ENCODE measurements at places on chromosomes 7 and 10.

- no peak for DNase-seq
Observed at GRCh38 chr7:157579425-157579824, 242.6 kb downstream of the DNAJB6 start.

DNA sequence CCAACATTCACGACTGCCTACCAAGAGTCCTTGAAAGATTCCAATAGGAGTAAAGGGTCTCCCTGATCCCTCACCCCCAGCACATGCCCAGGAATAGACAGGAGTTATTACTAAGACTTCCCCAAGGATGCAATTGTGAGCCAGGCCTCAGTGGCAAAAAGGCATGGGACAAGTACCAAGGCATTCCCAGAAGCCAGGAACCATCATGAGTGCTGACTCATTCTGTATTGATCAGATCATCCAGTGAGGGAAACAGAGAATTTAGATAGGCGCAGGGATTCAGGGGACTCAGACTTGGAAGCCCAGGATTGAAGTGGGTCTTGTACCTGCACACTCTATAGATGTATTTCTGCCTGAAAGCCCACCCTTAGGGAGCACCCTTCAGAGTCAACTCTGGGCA, 21.2 kb downstream of the MBL2 start:
- no peak for DNase-seq

DNA sequence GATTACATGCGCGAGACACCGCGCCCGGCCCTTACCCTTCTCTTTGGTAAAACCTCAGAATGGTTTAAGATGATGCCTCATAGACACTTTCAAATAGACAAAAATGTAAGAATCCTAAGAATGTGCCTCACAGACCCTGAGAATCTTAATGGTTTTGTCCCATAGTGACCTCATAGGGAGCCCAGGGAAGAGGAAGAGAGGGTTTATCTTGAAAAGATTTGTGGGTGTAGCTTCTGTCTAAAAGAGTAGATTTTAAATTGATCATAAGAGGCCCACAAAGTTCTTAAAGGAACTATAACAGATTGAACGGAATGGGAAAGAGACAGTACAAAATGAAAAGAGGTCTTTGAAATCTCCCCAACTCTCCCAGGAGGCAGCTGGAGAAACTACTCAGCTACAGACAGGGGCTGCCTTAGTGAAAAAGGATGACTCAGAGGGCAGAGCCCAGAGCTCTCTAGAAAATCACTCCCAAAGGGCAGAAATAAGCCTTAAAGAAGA, 220.6 kb downstream of the ADRA2A start:
- no peak for DNase-seq

DNA sequence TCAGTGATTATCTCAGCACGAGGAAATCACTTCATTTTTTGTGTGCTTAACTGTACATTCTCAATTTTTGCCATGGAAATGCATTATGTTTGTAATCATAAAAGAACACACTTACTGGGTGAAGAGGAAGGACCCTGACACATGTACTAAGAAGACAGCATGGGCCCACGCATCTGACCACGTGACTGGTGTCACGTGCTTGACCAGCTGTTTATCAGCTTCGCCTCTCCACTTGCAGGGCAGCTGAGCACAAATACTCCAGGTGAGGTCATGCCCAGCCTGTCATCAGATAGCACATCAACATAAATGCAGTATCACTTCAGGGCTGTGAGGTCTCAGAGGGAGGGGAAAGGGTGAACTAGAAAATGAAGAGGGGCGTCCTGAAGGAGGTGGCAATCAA, 179.8 kb downstream of the EBF3 start:
- no peak for DNase-seq

GRCh38 chr7:52498366-52498765, 537.1 kb upstream of the POM121L12 start:
- DNase-seq: no peak

DNA sequence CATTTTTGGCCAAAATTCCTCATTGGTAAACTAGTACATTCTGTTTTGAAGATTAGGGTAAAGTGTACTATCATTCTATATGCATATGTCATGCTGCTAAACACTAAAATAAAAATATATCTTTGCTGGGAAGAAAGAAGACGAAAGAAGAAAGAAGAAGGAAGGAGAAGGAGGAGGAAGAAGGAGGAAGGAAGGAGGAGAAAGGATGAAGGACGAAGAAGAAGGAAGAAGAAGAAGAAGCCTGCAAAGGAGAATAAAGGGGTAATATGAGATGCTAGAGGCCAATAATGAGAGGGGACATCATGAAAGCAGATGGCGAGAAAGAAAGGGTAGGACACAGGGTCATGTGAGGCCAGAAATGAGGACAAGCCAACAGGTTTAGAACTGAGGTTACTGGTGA, 8.0 kb downstream of the SLC25A13 start:
- DNase-seq: no peak

- no peak for DNase-seq
Observed at GRCh38 chr7:44814919-44815318, 18.4 kb downstream of the PPIA start.

DNA sequence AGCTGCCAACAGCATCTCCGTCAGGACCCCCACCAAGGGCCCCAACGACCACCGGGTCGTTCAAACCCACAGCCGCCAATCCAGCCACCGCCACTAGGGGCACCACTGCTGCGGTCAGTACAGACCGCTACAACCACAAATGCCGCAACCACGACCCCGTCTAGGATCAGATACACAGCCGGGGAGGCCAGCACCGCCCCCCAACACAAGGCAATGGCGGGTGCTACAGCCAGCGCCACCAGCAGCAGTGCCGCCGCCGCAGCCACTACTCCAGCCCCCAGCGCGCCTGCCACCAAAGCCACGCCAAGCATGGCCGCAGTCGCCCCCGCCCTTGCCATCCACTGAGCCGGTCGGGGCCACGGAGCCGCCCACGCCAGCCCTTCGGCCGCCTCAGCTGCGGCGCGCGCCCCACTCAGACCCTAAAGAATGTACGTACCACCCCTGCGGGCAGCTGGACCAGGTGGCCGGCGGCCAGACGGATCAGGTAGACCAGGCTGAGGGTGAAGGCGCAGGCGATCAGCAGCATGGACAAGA, 473 bp downstream of the CYP51A1 start:
- DNase-seq: peak; percentile 30

GRCh38 chr7:44193011-44193802, 4.0 kb upstream of the GCK start:
- no peak for DNase-seq

- DNase-seq: no peak
Observed at GRCh38 chr10:49173201-49173772, 14.9 kb downstream of the TMEM273 start.

DNA sequence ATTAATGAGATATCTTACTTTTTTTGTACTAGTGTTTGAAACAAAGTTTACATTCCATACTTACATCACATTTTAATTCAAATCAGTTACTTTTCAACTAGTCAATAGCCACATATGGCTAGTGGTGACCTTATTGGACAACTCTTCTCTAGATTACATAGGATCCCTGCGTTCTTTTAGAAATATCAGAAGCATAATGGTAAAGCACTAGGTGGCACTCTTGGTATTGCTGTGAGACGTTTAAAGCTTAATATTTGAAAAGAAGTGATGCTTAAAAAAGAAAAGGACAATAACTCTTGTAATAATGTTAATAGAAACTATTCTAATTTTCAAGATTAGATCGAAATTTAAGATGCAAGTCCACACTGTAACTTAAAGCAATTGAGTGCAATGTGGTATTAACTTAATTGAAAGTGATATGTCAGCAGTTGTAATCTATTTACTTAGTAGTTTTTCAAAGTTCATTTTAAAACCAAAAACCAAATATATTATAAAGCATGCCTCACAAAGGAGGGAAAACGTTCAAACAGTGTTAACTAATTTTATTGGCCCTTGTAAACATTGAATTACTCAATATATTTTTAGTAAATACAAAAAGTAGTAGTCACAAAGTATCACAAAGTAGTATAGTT, 339.1 kb downstream of the ATRNL1 start:
- no peak for DNase-seq

GRCh38 chr10:124062390-124062789, 31.0 kb downstream of the CHST15 start:
- DNase-seq: no peak

GRCh38 chr7:151399906-151400305, 9.9 kb downstream of the WDR86 start:
- DNase-seq: no peak

DNA sequence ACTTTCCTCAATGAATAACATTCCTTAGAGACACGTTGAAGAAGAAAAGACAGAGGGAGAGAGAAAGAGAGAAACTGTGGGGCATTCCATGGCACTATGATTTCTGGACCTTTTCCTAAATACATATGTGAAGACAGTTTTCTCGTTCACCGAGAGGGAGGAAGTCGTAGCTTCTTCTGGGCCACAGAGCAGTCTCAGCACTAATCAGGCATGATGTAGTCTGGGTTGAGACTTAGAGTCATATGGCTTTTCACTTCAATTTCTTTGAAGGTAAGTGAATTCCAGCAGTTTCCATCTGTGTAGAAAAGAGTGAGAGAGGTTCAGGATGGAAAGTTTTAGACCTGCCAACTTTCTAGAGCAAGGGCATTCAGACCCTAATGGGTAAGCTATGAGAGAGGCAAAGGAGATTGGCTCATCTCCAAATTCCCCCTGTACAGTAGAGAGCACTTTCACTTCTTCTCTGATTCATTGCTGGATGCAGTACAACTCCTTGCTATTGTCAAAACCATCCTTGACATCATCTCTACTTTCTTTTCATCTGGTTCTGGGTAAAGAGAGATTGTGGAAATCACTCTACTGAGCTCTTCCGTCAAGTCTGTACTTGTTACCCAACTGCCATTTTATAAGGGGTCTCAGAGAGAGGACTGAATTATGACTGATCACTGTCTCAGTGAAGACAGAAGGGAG, 31.5 kb upstream of the OR9A4 start:
- DNase-seq: no peak

GRCh38 chr10:47020471-47020870, 109.2 kb downstream of the PTPN20 start:
- DNase-seq: no peak

- no peak for DNase-seq
Observed at GRCh38 chr7:141950806-141951205, 4.0 kb upstream of the CLEC5A start.

- DNase-seq: no peak
Observed at GRCh38 chr10:34193931-34194626, 621.0 kb downstream of the PARD3 start.

DNA sequence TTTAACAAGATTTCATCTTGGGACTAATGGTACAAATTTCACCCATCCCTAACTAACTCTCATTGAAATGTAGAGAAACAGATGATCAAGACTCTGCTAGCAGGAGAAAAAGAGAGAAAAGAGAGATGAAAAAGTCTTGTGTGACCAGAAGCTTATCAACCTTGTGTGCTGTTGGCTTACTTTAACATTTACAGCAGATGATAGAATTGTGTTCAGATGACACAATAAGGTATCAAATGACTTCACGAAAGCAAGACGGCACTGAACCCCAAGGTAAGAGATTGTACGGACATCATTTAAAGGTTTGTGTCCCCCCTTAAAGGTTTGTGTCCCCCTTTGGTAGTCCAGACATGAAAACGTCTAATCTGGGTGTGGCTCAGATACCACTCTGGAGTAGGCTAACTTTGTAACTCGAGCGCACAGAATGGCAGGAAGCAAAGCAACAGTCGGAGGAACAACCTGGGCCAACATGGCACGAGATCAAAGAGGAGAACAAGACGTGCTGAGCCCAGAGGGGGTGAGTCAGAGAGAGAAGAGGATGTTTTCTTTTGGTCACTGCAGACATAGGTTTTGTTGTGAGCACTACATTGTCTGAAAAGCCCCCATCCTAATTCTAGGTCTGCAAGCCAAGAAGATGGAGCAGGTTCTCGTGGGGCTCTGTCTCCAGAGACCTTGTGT, 10.4 kb upstream of the LMBR1 start:
- DNase-seq: no peak

DNA sequence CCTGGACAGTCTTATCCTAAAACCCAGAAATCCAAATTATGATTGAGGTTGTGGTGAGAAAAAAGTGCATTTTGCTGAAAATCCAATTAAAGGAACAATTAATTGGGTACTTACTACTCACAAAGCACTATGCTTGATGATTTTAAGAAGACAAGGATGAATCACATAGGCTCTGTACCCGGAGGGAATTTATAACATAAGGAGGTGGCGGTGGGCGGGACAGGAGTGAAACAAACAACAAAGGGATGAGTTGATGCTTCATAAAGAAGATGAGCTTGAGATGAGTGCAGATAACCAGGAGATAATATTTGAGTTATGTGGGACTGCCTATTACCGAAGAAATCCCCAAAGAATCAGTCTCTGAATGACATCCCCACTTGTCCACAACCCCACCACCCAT, 171.1 kb upstream of the FZD8 start:
- no peak for DNase-seq

- no peak for DNase-seq
Observed at GRCh38 chr10:125093974-125094705, 66.2 kb downstream of the CTBP2 start.

- peak; percentile 83 for DNase-seq
Observed at GRCh38 chr10:133308421-133309099, at the start of the genes TUBGCP2 and ZNF511. TSS of gene TUBGCP2 (minus strand) at chr10:133308872. CDS start at chr10:133302941, 5,931 bp downstream. TSS of gene ZNF511 (plus strand) at chr10:133308914. CDS start at chr10:133308944, 30 bp downstream.

- DNase-seq: no peak
Observed at GRCh38 chr7:108057951-108058481, 55.1 kb upstream of the LAMB1 start.

DNA sequence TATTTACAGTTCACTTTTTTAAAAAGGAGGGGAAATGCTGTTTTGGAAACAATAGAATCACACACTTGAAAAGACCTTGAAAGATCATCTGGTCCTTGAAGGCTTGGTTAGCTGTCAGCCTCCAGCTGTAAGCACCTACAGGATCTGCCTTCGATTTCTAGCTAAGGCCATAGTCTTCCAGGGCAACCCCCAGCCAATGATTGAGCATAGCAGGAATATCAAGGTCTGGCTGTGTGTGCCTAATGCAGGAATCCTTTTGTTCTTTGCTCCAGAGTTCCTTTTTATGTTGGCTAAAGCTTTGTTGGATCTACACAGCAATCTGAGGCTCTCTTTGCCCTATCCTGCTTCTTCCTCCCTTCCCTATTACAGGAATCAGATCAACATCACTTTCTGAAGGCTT, 5.2 kb upstream of the YAE1 start:
- DNase-seq: no peak
